ENCODE measurements at places on chromosomes 5 and 9. TPM values are rescaled to one million over a fixed set of nuclear protein-coding genes. Genes with fewer than 3 reads are reported as not detected.
A peak's percentile ranks its signal among the peaks of the same experiment; 100 is the strongest.

DNA sequence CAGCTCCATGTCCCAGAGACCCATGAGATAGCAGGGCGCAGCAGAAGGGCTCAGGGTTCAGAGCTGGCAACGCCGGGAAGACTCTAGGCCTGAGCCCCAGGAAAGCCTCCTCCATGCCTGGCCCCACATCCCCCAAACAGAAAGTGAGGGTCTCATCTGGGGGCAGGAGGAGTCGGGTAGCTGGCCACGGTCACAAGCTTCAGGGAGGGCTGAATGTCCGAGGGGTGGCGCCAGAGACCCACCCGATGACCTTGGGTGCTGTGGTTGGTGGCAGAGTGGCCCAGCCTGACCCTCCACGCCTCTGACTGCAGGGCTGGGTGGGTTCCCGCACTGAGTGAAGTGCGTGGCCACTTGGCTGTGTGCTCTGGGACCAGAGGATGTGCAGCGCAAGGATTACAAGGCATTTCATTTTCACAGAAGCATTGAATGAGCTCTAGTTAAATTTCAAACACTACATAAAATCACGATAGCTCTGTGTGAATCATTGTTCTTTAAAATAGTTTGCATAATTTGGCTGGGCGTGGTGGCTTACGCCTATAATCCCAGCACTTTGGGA lies 3.0 kb downstream of the C8G start:
- no peaks in the 10 kb centered on the region for H3K27me3 ChIP-seq
- no peaks in the 10 kb centered on the region for H3K36me3 ChIP-seq
- peaks cover 5% of the 10 kb centered on the region for H3K4me1 ChIP-seq
- peak overlapping the region; percentile 69 for H3K4me3 ChIP-seq
- peak overlapping the region; percentile 12 for H3K27ac ChIP-seq

DNA sequence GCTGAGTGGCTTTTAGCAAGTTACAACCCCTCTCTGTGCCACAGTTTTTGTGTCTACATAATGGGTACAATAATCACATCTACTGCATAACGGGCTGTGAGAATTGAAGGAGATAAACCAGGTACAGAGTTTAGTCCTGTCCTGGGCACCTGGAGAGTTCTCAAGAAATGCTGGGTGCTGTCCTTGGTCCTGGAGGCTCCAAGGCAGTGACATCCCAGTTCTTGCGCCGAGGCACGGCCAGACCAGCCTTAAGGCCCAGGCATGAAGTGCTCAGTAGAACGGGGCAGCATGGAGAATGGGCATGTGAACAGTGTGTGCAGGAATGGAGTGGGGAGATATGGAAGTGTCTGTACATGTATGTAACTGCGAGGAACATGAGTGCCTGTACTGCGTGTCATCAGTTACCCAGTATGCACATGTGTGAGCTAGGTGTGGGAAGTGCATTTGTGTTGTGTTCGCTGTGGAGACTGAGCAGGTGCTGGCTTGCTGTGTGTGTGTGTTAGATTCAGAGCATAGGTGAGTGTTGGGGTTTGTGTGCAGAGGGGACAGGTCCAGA lies 6.3 kb upstream of the UNC5A start:
- H3K4me1 ChIP-seq: no peaks in the 10 kb centered on the region
- peaks cover 23% of the 10 kb centered on the region for H3K27me3 ChIP-seq
- H3K36me3 ChIP-seq: no peaks in the 10 kb centered on the region
- H3K4me3 ChIP-seq: no peak overlapping the region
- H3K27ac ChIP-seq: no peak overlapping the region

DNA sequence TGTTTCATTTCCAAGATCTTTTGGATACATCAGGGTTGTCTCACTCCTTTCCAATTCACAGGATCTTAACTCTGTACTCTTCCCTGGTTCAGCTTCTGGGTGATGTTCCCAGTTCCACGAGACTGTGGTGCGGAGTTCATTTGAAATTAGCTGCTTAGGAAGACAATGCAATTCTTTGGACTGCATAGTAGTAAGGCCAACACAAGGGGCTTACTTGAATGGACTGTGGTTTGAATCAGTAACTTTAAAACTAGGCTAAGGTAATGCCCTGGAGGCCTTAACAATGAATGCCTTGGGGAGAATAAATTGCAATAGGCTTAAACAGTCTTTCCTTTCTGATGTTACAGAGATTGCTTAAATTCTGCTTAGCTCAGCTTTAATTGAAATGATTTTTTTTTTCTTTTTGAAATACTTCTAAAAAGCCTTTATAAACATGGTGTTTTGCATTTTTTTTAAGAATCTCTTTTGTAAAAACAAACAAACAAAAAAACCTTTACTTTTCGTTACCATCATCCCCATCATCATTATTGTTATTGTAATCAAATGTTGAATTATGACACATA lies 133.8 kb upstream of the MEF2C start:
- no peak overlapping the region for H3K27ac ChIP-seq
- no peak overlapping the region for H3K4me3 ChIP-seq
- H3K36me3 ChIP-seq: no peaks in the 10 kb centered on the region
- no peaks in the 10 kb centered on the region for H3K27me3 ChIP-seq

GRCh38 chr9:107246259-107247254 lies 36.5 kb upstream of the RAD23B start:
- peaks cover 15% of the 10 kb centered on the region for H3K4me1 ChIP-seq
- DNase-seq: peak; percentile 4
- H3K27me3 ChIP-seq: peaks cover 2% of the 10 kb centered on the region
- no peak overlapping the region for H3K27ac ChIP-seq
- no peaks in the 10 kb centered on the region for H3K36me3 ChIP-seq
- H3K4me3 ChIP-seq: no peak overlapping the region

DNA sequence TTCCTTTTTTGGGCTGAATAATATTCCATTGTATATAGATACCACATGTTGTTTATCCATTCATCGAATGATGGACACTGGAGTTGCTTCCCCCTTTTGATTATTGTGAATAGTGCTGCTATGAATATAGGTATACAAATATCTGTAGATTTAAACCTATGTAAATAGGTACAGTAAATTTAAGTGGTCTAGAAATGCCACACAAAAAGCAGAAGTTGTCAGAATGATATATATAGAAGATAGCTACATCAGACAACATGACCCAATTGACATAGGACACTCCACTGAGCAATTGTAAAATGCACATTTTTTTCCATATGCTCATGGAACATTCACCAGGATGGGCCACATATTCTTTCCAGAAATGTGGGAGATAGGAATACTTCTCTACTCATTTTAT lies 77.6 kb downstream of the SMIM15 start:
- no peak overlapping the region for H3K27ac ChIP-seq
- no peak for DNase-seq
- peaks cover 2% of the 10 kb centered on the region for H3K36me3 ChIP-seq
- H3K27me3 ChIP-seq: no peaks in the 10 kb centered on the region
- no peak overlapping the region for H3K4me3 ChIP-seq

- H3K27me3 ChIP-seq: no peaks in the 10 kb centered on the region
- peaks cover 2% of the 10 kb centered on the region for H3K4me1 ChIP-seq
- DNase-seq: no peak
- peaks cover 67% of the 10 kb centered on the region for H3K36me3 ChIP-seq
- H3K27ac ChIP-seq: no peak overlapping the region
Measured at GRCh38 chr5:150034662-150035061, 34.1 kb downstream of the HMGXB3 start.

DNA sequence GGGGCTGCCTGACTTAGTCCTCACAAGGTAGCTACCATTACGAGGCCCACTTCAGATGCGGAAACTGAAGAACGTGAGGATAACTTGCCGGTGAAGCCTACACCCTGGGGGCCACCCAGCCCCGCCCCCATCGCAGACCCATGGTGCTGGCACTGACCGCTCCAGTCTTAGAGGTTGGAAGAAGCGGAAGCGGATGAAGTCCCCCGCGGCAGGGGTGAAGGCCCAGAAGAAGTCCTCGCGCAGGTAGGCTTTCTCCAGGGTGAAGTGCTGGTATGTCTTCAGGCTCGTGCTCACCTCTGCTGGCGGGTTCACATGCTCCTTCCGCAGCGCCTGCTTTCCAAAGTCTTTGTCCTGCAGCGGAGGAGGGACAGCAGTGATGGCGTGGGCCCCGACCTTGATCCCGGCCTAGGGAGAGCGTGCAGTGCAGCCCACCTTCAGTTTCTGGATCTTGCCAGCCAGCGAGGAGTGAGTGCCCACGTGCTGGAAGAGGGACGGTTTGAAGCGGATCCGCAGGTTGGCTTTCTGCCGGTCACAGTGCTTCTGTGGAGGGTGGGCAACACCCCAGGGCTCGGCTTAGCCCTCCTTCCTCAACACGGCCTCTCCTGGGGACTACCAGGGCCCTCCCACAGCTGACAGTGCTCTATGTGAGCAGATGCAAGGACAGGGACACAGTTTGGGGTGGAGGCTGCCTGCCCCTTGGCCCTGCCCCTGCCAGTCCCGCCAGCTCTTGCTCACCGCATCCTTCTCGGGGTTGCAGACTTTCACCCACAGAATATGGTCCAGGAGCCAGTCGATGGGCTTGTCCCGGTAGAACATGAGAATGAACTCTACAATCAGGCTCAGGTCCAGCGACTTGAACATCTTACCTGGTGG lies 5.2 kb downstream of the LTC4S start:
- H3K36me3 ChIP-seq: peaks cover 20% of the 10 kb centered on the region
- no peak for DNase-seq
- H3K4me3 ChIP-seq: no peak overlapping the region
- H3K27me3 ChIP-seq: no peaks in the 10 kb centered on the region

DNA sequence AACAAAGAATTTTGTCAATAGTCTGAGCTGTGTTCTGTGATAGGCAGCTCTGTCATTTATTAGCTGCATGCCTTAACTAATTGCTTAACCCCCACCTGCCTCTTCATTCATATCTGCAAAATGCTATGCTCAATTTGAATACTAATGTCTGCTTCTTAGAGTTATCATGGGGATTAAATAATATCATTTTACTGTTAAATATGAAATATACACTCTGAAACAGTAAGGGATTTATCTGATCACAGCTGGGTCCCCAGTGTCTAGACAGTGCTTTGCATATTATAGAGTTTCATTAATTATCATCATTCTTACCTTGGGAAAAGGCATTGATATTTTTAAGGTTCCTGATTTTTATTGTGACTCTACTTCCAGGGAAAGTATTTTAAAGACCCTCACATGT lies 12.0 kb downstream of the TEX48 start:
- no peak overlapping the region for H3K27ac ChIP-seq
- no peak for DNase-seq
- H3K4me3 ChIP-seq: no peak overlapping the region
- peaks cover 5% of the 10 kb centered on the region for H3K36me3 ChIP-seq

GRCh38 chr9:69325409-69326212 lies 596 bp downstream of the ENTREP1 start:
- DNase-seq: no peak
- no peaks in the 10 kb centered on the region for H3K36me3 ChIP-seq
- no peak overlapping the region for H3K27ac ChIP-seq
- peak overlapping the region; percentile 33 for H3K4me3 ChIP-seq
- peaks cover 50% of the 10 kb centered on the region for H3K27me3 ChIP-seq
- H3K4me1 ChIP-seq: peaks cover 4% of the 10 kb centered on the region

DNA sequence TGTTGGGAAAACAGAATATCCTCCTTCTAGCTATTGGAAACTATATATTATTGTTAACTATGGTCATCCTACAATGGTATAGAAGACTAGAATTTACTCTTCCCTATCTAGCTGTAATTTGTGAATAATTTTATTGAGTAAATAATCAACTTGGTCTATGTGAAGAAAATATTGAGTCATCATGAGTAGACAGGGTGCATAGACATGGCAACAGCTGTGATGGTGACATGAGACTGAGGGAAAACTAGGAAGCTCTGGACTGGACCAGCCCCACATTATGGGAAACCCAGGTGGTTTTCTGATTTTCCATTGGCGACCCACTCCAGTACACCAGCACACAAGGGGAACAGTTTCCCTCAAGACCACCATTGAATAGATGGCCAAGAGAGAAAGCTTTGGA lies 95.0 kb downstream of the APBA1 start:
- peaks cover 7% of the 10 kb centered on the region for H3K27me3 ChIP-seq
- no peak overlapping the region for H3K4me3 ChIP-seq
- DNase-seq: no peak
- no peak overlapping the region for H3K27ac ChIP-seq
- H3K4me1 ChIP-seq: no peaks in the 10 kb centered on the region

- H3K4me3 ChIP-seq: no peak overlapping the region
- no peak for DNase-seq
- no peaks in the 10 kb centered on the region for H3K36me3 ChIP-seq
- H3K27me3 ChIP-seq: peaks cover 12% of the 10 kb centered on the region
Measured at GRCh38 chr5:132273631-132274030, 16.1 kb downstream of the PDLIM4 start.

DNA sequence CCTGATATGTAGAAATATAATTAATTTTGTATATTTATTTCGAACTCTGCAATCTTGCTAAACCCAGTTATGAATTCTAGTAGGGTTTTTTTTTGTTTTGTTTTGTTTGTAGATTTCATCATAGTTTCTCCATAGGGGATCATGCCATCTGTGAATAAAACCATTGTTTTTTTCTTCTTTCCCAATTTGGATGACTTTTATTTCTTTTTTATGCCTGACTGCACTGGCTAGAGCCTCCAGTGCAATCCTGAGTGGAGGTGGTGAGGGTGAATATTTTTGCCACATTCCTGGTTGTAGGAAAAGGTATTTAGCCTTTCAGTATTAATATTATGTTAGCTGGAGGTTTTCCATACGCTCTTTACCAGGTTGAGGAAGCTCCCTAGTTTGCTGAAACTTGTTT lies 70.0 kb upstream of the GFPT2 start:
- no peak overlapping the region for H3K4me3 ChIP-seq
- no peak for DNase-seq
- H3K36me3 ChIP-seq: no peaks in the 10 kb centered on the region

Gene NOL8
- 95.5 TPM for total RNA-seq

Gene PCDHGA4
- 0.21 TPM for total RNA-seq

Gene IFNA1
- total RNA-seq: not detected

Gene IL13
- total RNA-seq: 308 TPM

Gene RPL7A
- total RNA-seq: 2,463 TPM

Gene ADRB2
- total RNA-seq: 0.83 TPM

Gene SLC1A1
- total RNA-seq: 0.05 TPM

Gene STK32A
- total RNA-seq: not detected

Measured in activated T-helper 1 cell treated with anti-CD3 and anti-CD28 coated beads, Interleukin-12 subunit alpha, Interleukin-12 subunit beta, Interleukin-2, Interleukin-4 antibody, amounts not matched to agents 30 ng/mL and 10 ng/mL and 1 ng/mL, durations not matched to agents 14 hours and 24 hours and 36 hours (primary cell).